B cell (primary cell): ENCODE measurements at places on chromosomes 6 and 20. TPM values are rescaled to one million over a fixed set of nuclear protein-coding genes. Genes with fewer than 3 reads are reported as not detected.

DNA sequence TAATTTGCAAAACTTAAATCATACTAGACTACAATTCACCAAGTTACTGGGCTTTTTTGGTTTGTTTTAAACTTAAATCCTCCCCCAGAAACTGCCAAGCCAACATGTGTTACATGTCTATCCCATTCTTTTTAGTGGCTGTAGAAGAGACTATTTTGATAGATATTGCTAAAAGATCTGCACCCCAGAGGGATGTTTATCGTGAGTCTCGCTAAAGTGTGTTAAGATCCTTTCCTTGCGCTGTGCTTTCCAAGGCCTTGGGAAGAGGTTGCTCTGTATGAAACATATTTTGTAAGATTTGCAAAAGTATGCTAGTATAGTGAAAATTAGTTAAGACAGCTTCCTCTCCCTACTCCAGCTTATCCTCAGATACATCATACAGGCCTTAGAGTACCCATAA, 63.0 kb downstream of the GPX5 start:
- H3K4me1 ChIP-seq = peaks cover 18% of the 10 kb centered on the region
- no peaks in the 10 kb centered on the region for H3K36me3 ChIP-seq
- no peak overlapping the region for H3K27ac ChIP-seq
- peaks cover 3% of the 10 kb centered on the region for H3K27me3 ChIP-seq
- H3K4me3 ChIP-seq = no peak overlapping the region
- no peak for DNase-seq

DNA sequence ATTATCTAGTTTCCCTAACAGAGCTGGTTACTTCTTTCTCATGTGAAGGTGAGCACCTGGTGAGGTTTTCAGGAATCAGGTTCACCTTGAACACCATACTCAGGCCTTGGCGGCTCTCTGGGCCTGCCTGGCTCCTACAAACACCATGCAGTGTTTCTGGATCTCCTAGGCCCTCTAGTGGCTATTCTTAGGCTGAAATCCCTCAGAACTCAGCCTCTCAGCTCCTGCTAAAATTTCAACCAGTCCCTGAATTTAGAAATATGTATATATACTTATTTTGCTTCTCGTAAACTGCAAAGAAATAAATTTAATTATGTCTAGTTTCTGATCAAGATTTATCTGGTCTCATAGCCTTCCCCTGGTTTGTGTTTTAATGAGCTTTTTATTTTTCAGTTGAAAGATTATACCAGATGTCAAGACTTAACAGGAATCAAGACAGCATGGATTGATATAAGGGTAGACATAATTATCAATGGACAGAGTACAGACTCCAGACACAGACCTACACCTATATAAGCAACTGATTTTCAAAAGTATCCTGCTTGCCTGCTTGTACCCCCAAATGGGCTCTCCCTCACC, 55.9 kb downstream of the ANKEF1 start:
- DNase-seq = peak; percentile 54
- H3K27me3 ChIP-seq = peaks cover 4% of the 10 kb centered on the region
- no peak overlapping the region for H3K27ac ChIP-seq
- no peak overlapping the region for H3K4me3 ChIP-seq

DNA sequence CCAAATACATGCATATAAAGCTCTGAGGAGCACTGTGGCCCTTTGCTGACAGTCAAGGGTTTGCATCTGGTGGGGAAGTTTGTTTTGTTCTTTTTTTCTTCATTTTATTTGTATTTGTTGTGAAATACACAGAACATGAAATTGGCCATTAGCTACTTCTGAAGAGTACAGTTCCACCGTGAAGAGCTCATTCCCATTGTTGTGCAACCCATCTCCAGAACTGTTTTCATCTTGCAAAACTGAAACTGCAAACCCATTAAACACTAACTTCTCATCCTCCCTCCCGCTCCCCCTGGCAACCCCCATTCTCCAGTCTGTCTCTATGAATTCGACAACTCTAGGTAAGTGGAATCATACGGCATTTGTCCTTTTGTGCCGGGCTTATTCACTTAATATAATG, 231.3 kb downstream of the TFAP2C start:
- no peak for DNase-seq
- H3K4me1 ChIP-seq = no peaks in the 10 kb centered on the region
- H3K36me3 ChIP-seq = no peaks in the 10 kb centered on the region
- no peak overlapping the region for H3K27ac ChIP-seq

- H3K36me3 ChIP-seq = no peaks in the 10 kb centered on the region
- no peak for DNase-seq
- no peak overlapping the region for H3K4me3 ChIP-seq
Observed at GRCh38 chr6:166488701-166489100, 97.8 kb downstream of the RAMACL start.

DNA sequence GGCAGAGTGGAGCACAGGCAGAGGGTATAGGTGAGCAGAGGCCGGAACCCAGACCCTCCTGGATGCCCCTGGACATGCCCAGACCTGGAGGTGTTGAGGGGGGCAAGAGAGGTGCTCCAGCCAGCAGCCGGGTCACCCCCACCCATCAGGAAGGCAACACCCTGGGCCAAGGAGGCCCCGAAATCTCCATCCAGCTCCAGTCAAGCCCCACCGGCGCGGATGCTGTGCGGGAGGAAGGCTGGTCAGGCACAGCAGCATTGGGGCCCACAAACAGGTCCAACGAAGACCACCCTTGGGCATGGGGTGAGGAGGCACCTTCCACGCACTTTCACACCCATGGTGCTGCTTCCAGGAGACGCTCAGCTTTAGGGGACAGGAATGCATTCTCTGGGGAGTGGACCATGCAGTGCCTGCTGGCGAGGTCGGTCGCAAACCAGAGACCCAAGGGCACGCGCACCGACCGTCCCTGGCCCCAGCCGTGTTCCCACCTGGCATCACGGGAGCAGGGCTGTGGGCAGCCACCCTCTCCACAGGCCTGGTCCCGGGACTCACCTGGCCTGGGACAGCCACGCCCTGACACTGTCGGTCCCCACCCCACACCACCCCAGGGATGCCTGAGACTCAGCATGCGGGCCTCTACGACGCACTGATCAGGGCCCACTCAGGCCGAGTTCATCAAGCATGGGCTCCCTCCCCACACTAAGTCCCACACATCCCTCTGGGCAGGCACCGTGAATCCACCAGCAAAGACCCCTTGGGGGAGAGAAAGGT, 43.6 kb upstream of the ZBP1 start:
- no peak overlapping the region for H3K4me3 ChIP-seq
- no peaks in the 10 kb centered on the region for H3K4me1 ChIP-seq
- H3K36me3 ChIP-seq = peaks cover 20% of the 10 kb centered on the region
- H3K27ac ChIP-seq = no peak overlapping the region

- DNase-seq = no peak
- peaks cover under 1% of the 10 kb centered on the region for H3K4me1 ChIP-seq
- no peak overlapping the region for H3K27ac ChIP-seq
- peaks cover 19% of the 10 kb centered on the region for H3K36me3 ChIP-seq
- H3K4me3 ChIP-seq = no peak overlapping the region
- H3K27me3 ChIP-seq = no peaks in the 10 kb centered on the region
Observed at GRCh38 chr20:59171986-59172385, 8.4 kb downstream of the ZNF831 start.

GRCh38 chr6:139778106-139778505, 403.7 kb upstream of the CITED2 start:
- H3K36me3 ChIP-seq = no peaks in the 10 kb centered on the region
- no peak overlapping the region for H3K4me3 ChIP-seq
- H3K27ac ChIP-seq = no peak overlapping the region
- H3K4me1 ChIP-seq = no peaks in the 10 kb centered on the region

GRCh38 chr20:62349556-62350097, 17.5 kb downstream of the LAMA5 start:
- no peaks in the 10 kb centered on the region for H3K4me1 ChIP-seq
- no peak overlapping the region for H3K27ac ChIP-seq
- H3K27me3 ChIP-seq = no peaks in the 10 kb centered on the region
- H3K4me3 ChIP-seq = no peak overlapping the region

- no peak for DNase-seq
- H3K4me3 ChIP-seq = no peak overlapping the region
- H3K27me3 ChIP-seq = no peaks in the 10 kb centered on the region
- H3K27ac ChIP-seq = no peak overlapping the region
- no peaks in the 10 kb centered on the region for H3K36me3 ChIP-seq
Observed at GRCh38 chr6:135062735-135063134, 8.1 kb upstream of the HBS1L start.

- H3K27ac ChIP-seq = no peak overlapping the region
- H3K27me3 ChIP-seq = peaks cover 3% of the 10 kb centered on the region
- H3K36me3 ChIP-seq = no peaks in the 10 kb centered on the region
- DNase-seq = no peak
Observed at GRCh38 chr6:133788556-133788955, 100.4 kb upstream of the TCF21 start.

DNA sequence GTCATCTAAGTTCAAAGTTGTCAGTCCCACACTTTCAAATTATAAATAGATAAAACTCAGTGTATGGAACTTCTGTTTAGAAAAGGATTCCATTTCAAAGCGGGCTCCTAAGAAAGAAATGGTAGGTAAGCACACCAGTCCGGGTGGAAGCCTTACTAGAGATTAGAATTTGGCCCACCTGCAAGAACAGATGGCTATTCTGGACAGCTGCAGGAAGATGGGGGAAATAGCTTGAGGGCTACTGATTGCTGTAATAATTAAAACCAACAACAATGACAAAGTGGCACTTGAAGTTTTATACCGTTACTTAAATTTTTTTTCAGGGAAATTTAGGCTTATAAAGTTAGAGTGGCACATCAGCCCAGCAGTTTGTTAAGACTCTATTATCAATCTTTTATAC, 83.3 kb downstream of the HIVEP2 start:
- no peak overlapping the region for H3K27ac ChIP-seq
- H3K36me3 ChIP-seq = no peaks in the 10 kb centered on the region
- peaks cover 42% of the 10 kb centered on the region for H3K4me1 ChIP-seq
- no peak for DNase-seq
- H3K4me3 ChIP-seq = no peak overlapping the region
- no peaks in the 10 kb centered on the region for H3K27me3 ChIP-seq

DNA sequence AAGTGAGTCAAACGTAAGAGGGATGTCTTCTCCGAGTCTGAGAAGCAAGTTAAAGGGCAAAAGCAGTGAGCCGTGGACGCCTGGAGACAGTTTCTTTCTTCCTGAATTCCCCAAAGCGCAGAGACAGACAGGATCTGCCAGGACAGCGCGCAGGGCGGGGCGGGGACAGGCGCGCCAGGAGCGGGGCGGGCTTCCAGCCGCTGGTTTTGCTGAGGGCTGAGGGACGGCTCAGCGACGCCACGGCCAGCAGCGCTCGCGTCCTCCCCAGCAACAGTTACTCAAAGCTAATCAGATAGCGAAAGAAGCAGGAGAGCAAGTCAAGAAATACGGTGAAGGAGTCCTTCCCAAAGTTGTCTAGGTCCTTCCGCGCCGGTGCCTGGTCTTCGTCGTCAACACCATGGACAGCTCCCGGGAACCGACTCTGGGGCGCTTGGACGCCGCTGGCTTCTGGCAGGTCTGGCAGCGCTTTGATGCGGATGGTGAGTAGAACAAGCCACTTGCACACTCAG, at the start of gene SCGN:
SCGN (plus strand) TSS at position 209 of the 509 bp plus-strand sequence; CDS start at position 398, 189 bp downstream.
- DNase-seq = peak; percentile 10
- no peaks in the 10 kb centered on the region for H3K36me3 ChIP-seq
- no peaks in the 10 kb centered on the region for H3K4me1 ChIP-seq
- H3K27ac ChIP-seq = no peak within 1 kb of the TSS
- peaks cover 36% of the 10 kb centered on the region for H3K27me3 ChIP-seq

DNA sequence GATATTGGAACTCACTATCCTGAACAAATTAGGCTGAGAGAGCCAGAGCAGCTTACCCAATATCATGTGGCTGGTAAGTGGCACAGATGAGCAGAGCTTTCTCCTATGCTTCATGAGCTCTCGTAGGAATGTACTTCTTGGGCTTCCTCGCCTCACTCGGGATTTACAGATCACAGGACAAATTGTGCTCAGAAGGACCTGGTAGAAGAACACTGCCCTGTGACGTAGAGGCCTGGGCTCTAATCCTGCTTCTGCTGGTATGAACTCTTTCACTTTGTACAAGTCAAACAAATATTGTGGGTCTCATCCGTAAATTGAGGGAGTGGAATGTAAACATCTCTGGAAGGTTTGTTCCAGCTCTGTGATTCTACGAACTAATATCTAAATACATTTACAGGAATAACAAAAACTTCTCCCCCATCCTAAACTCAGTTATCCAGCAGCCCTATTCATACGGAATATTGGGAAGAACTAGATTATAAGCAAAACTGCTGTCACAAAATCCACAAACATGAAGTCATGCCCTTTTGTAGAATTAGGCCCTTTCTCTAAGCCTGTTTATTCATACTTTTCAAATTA, 187.6 kb downstream of the CLIC5 start:
- no peaks in the 10 kb centered on the region for H3K27me3 ChIP-seq
- no peaks in the 10 kb centered on the region for H3K36me3 ChIP-seq
- H3K4me3 ChIP-seq = no peak overlapping the region
- H3K4me1 ChIP-seq = peaks cover 26% of the 10 kb centered on the region

DNA sequence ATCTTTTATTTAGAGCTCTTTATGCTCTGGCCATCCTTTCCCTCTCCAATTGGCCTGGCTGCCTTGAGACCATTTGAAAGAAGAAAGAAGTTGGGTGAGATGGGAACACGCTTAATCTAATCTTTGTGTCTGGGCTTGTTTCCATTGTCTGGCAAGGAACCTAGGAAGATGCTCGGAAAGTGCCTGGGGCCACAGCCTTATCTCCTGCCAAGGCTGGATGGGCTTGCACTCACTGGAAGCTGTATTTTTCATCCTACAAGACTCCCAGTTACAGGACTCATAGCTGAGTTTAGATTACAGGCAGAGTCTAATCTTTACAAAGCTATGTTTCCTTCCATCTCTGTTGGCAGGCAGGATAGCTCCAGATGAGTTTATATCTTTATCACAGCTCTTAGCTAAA, 33.1 kb upstream of the CDYL start:
- H3K36me3 ChIP-seq = no peaks in the 10 kb centered on the region
- no peak overlapping the region for H3K4me3 ChIP-seq
- no peaks in the 10 kb centered on the region for H3K27me3 ChIP-seq
- H3K27ac ChIP-seq = no peak overlapping the region
- H3K4me1 ChIP-seq = no peaks in the 10 kb centered on the region

TRIM40 gene
- not detected in 2 replicates for polyA plus RNA-seq

CLPSL2 gene
- not detected in 2 replicates for polyA plus RNA-seq

COL11A2 gene
- 0.82 and 0.88 TPM in 2 replicates for polyA plus RNA-seq

CBFA2T2 gene
- 26.9 and 32.3 TPM in 2 replicates for polyA plus RNA-seq
